GM13976 (cell line): ENCODE measurements at places on chromosomes 13 and 19.
A peak's percentile ranks its signal among the peaks of the same experiment; 100 is the strongest.

DNA sequence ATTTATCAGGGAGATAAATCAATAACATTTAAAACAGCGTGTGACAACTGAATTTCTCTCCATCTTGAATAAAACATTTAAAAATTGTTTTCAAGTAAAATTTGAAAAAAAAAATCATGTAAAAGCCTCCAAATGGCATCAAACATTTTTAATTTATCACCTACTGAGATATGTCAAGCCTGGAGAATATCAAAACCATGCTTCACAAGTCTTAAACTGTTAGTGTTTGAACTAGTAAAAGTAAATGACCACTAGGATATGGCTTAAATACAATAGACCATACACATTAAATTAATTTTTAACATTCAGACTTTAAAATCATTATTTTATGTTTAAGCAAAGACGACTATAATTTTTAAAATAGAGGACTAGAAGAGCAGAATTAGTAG, 281.9 kb downstream of the DCLK1 start:
- DNase-seq: no peak

DNA sequence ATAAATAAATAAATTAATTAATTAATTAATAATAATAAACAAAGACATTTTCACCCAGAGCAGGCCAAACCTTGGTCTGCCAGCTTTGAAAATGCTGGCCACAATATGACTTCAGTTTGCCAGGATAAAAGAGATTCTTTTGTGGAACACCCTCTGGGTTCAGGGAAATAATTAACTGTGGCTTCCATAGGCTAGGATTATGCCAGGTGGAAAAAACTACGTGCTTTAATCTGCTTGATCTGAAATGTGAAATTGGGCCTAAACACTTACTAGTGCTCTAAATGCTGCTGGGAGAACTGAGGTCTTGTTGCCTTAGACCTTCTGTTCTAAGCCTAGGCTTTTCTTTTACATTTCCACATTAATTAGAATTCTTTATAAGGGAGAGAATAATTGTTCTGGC, 650.0 kb downstream of the DIAPH3 start:
- no peak for DNase-seq

DNA sequence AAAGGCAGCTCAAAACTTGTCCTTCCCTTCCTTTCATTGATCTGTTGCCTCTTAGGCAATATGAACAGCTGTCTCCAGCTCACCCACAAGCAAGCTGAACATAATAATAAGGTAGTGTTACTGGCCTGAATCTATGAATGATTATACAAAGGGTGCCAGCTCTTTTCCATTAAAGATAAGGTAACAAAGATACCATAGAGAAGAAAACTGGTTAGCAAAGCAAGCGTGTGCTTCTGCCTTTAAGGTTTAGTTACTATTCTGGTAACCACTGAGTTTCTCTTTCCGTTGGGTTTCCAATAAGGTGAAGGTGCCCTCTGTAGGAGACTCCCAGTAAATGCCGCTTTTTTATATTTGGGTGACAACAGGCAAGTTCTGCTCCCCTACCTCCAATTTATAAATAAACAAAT, 12.1 kb upstream of the DACH1 start:
- peak; percentile 29 for DNase-seq

- peak; percentile 78 for DNase-seq
Observed at GRCh38 chr19:2266183-2266993, 10.2 kb upstream of the JSRP1 start.

DNA sequence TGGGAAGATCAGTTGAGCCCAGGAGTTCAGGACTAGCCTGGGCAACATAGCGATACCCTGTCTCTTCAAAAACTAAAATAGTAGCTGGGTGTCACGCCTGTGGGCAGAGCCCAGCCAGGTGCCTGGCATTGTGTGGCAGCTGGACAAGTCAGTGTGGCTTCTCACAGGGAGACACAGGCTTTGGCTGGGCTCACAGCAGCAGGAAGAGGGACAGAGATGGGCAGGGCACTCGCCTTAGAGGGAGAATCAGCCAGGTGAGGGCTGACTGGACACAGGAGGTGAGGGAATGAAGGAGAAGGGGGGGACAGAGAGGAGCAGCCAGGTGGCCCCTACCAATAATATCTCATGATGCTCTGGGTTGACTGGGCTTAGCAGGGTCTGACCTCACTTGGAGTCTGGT, 3.3 kb downstream of the FAM32A start:
- no peak for DNase-seq

- no peak for DNase-seq
Observed at GRCh38 chr13:29162638-29163235, 342.6 kb downstream of the MTUS2 start.
